ENCODE measurements at places on chromosomes 7 and 10. TPM values are rescaled to one million over a fixed set of nuclear protein-coding genes. Genes with fewer than 3 reads are reported as not detected.

Gene RSPH10B2
- 0.39 TPM for total RNA-seq

Gene CUL2
- total RNA-seq = 28.1 TPM

GRCh38 chr10:71081912-71082311 is 130.5 kb upstream of the UNC5B start:
- DNase-seq = no peak

- DNase-seq = peak; percentile 17
Measured at GRCh38 chr10:71378336-71379117, 18.2 kb upstream of the CDH23 start.

- DNase-seq = no peak
Measured at GRCh38 chr7:116455009-116455408, 44.5 kb upstream of the CAV2 start.

GRCh38 chr10:117226813-117227451 is 14.0 kb upstream of the SLC18A2 start:
- DNase-seq = peak; percentile 30

DNA sequence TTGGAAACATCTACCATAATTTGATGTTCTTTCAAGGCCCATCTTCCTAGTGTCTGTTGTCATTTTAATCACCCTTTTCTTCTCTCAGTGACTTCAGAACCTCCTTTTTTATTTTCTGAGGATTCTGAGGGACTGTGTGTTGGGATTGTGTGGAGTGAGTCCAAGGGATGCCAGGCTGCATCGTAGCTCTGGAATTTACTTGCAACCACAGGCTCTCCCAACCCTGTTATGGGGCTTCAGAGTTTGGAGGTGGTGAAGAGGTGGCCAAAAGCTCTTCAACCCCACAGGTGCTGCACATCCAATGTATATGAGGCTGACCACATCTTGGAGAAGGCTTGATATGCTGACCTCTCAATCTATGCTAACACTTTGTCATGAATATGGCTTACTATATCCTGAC is 79.5 kb upstream of the GPR141 start:
- DNase-seq = no peak

GRCh38 chr7:130669085-130669700 is 645 bp upstream of the COPG2 start:
- DNase-seq = no peak

GRCh38 chr7:12907774-12908173 is 220.3 kb downstream of the ARL4A start:
- no peak for DNase-seq

GRCh38 chr7:129557686-129558481 is 53.6 kb upstream of the NRF1 start:
- no peak for DNase-seq

DNA sequence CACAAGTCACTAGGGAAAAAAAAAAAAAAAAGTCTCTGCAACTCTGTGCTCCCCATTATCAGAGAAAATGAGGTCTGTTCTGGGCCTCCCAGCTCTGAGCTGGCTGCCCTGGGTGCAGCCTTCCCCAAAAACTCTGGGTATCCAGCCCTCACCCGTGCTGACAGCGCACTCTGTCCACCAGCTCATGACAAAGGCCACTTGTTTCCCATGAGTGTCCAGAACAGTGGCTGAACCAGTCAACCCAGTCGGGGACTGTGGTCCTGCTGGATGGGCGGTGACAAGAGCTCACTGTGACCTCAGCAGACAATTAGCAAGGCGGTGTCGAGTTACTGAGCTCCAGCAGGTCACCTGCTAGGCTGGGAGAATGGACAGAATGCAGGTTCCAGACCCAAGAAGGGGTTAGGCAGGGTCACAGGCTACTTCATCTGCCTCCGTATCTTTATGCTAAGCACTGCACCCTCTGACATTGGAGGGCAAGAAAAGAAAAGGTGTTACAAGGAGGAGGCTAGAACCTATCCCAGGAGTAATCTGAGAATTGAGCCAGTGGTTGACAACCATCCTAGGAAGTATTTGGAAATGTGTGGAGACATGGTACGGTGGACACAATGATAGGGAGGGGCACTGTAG is 37.2 kb downstream of the DLG5 start:
- DNase-seq = no peak

- DNase-seq = no peak
Measured at GRCh38 chr7:16301291-16301690, 120.0 kb downstream of the CRPPA start.
